M059J (cell line): ENCODE measurements at places on chromosomes 7 and 10.

GRCh38 chr7:69898189-69898588 lies 299.9 kb downstream of the AUTS2 start:
- DNase-seq: no peak

GRCh38 chr7:43803865-43804264 lies 45.4 kb downstream of the BLVRA start:
- no peak for DNase-seq

GRCh38 chr7:21902240-21902639 lies 43.5 kb downstream of the CDCA7L start:
- peak; percentile 21 for DNase-seq

DNA sequence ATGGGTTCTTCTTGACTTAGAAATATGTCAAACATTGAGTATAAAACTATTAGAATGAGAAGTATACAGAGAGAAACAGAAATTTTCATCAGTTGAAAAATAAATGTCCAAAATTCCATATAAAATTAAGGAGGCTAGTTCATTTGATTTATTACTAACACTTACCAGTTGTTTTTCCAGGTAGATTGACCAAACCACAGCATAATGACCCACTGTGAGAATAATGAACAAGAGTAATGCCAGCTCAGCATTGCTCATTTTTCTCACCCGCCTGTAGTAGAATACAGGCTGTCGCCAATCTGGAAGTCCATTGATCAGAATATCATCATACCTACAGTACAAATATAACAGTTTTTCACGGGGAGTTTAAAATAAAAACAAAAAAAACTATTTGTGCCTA lies 82.9 kb downstream of the DNAJC1 start:
- DNase-seq: no peak

- peak; percentile 8 for DNase-seq
Measured at GRCh38 chr7:24786306-24786705, 29.0 kb upstream of the GSDME start.

DNA sequence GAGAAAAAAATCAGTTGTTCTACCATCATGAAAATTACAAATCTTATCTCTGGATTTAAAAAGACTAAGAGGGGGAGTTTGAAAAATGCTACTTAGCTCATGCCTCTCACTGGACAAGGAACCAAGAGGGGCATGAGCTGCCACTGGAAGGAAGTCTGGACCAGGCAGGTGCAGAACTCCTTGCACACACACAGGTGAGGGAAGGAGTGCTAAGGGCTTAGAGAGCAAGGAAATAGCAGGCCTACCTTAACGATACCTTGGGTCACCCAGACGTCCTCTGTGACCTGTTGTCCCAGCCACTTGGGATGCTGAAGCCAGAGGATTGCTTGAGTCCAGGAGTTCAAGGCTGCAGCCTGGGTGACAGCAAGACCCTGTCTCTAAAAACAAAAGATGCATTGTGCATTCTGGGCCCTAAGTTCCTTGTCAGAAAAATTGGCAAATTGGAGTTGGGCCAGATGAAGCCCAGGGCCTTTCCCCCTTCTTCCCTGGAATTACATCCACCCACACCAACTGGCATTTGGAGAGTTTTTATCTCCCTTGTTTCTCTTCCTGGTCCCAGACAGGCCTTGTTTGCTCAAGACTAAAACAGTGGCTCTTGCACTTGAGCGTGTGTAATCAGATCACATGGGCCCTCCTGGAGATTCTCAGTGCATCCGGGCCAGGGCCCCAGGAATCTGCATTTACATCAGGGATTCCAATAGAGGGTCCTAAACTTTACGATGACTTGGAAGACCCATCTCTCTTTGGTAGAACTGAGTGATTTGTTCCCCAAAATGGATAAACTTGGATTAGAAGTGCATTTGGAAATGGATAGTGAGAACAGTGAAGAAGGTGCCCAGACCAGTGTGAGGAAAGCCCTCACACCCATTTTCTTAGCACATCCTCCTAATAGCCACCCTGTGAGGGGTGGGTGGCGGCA lies 3.0 kb downstream of the DDIT4 start:
- peak; percentile 46 for DNase-seq

GRCh38 chr7:121366852-121367431 lies 29.2 kb downstream of the FAM3C start:
- DNase-seq: peak; percentile 37

GRCh38 chr7:137890449-137890921 lies 43.7 kb upstream of the DGKI start:
- no peak for DNase-seq

GRCh38 chr7:54995610-54996363 lies 23.0 kb upstream of the EGFR start:
- peak; percentile 93 for DNase-seq

DNA sequence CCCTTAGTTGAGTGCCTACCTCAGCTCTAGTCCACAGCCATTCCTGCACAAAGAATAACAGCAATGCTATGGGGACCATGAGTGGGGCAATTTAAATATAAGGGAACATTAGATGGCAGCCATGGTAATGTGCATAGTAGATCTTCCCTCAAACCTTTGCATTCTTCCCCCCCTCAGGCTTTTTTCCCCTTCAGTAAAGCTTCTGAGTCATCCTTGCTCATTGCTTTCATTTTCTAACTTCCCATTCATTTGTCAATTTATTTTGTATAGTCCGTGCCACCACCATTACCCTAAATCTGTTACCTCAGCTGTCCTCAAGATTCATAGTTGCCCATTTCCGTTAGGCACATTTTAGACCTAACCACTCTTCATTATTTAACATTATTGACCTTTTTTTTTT lies 10.7 kb downstream of the HECTD2 start:
- DNase-seq: peak; percentile 80

DNA sequence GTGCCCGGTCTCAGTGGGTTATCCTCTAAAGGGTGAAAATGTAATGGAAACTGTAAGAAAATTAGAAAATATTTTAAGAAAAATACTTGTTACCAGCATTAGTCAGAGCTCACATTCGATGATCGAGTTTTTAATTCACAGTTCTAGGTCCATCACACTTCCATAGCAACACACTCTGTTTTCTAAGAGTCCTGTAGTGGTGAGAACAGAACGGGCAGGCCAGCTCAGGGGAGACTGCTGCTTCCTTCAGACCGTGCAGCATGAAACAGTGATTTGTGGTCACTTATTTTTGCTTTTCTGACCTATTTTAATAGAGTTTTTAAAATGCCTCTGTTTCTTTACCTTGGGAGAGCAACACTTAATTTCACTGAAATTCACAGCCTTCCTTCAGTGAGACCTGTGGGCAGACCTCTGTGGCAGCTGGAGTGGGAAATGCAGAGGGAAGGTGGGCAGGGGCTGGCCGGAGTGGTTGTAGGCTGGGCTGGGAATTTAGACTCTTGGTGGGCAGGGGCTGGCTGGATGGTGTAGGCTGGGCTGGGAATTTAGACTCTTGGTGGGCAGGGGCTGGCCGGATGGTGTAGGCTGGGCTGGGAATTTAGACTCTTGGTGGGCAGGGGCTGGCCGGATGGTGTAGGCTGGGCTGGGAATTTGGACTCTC lies 1.5 kb downstream of the SUN1 start:
- DNase-seq: peak; percentile 33

DNA sequence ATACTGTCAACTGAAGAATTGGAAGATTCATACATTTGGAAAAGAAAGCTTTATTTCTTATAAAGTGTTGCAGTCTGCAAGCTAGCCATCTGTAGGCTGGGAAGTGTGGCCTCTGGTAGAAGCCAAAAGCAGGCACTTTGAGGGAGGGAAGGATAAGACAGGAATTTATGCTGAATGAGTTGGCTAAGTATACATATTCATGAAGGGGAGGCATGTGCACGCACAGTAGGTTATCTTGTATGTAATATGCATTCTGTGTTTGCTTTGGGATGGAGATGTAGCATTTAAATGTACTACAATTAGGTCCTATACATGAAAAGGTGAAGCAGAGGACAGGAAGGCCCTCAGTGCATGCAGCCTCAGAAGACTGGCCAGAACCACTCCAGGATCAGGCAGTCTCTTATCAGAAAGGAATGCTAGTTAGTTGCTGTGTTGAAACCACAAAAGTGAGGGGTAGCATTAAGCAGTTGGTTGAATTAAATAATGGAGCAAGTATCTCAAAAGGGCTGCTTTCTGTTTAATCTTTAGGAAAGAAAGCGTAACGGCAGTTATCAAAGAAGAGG lies 40.9 kb downstream of the MYO3A start:
- DNase-seq: no peak

DNA sequence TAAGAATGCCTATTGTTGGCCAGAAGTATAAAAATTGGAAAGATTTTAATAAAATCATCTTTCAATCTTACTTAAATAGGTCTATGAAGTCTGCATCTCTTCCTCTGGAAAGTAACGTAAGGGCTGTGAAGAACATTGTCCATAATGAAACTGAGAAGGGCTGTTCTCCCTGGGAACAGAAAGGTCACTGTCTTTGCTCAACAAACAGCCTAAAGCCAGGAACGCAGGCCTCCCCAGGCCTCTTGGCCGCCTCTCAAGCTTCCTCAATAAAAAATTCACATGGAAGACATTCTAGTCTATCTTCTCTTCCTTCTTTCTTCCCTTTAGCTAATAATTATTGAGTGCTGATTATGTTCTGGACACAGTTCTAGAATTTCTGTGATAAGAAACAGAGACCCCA lies 9.1 kb upstream of the IDI2 start:
- no peak for DNase-seq

DNA sequence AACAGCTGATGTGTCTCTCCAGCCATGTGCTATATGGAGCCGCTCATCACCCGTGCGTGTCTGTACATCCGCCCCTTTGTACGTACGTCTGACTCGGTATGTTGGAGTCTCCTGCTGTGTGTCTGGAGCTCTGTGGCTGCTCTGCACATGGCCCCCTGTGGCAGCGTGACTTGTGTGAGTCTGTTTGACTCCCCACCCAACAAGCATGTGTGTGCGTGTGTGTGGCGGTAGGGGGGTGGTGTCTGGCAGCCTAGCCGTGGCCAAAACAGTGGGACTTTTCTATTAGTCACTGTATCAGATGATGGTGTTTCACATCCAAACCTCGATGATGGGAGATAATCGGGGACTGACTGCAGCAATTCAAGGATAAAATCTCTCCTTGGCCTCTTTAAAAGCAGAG lies 94.1 kb downstream of the COL13A1 start:
- DNase-seq: no peak

- no peak for DNase-seq
Measured at GRCh38 chr7:83821866-83822265, 172.9 kb upstream of the SEMA3E start.

DNA sequence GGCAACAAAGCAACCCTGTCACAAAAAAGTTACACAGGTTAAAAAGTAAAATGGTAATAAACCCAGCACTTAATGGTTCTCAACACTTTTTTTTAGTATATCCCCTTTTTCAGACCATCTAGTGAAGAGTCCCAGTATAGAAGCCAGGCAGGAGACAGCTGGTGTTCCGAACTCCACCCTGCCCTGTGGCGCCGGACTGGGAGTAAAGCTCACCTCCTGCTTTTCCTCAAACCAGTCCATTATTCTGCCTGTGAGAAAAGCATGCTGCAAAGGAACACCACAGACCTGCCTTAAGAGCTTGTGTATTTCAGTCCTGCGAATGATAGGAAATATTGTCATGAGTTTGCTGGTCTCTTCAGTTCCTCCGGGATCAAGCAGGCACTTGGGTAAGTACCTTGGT lies 81.0 kb downstream of the EZH2 start:
- no peak for DNase-seq

GRCh38 chr7:32506266-32507054 lies 11.2 kb downstream of the AVL9 start:
- peak; percentile 96 for DNase-seq

GRCh38 chr7:112759905-112760304 lies 30.3 kb downstream of the TMEM168 start:
- no peak for DNase-seq

DNA sequence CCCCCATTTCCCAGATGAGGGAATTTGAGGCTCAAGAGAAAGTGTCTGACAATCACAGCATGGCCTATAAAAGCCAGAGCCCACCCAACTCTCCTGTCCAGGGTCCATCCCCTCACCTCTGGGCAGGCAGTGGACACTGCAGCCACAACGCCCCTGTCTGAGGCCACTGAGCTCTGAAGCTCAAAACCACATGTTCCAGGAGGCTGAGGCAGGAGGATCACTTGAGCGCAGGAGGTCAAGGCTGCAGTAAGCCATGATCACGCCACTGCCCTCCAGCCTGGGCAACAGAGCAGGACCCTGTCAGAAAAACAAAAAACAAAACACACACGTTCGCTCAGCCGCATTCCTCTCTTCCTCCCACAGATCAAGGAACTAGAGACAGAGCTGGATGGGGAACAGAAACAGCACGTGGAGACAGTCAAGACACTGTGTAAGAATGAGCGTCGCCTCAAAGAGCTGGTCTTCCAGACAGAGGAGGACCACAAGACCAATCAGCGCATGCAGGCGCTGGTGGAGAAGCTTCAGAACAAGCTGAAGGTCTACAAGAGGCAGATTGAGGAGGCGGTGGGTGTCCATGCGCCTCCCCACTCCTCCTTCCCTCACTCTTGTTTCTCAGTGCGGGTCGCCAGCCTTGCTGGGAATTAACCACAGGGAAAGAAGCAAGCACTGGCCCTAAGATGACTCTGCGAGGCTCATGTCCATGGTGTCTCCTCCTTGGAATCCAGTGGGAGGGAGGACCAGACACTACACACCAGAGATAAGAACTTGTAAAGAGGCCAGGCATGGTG lies 20.0 kb upstream of the ARPC1A start:
- no peak for DNase-seq

DNA sequence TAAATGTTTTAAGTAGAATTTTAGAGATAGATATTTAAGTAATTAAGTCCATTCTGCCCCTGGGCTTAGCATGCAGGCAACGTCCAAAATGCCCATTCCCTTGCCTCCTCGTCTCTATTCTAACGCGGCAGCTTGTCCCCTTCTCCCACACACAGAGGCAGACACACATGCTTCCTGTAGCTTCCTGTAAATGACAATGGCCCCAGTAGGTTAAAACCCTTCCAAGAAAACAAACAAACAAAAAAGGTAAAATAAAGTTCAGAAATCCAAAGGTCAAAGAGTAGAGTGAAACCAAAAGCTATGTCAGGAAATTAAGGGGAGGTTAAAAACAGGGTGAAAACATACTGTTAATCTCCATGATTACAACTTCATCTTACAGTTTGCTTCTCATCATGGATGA lies 857.6 kb downstream of the GATA3 start:
- DNase-seq: no peak

- peak; percentile 52 for DNase-seq
Measured at GRCh38 chr7:101058355-101058754, 26.9 kb upstream of the TRIM56 start.

DNA sequence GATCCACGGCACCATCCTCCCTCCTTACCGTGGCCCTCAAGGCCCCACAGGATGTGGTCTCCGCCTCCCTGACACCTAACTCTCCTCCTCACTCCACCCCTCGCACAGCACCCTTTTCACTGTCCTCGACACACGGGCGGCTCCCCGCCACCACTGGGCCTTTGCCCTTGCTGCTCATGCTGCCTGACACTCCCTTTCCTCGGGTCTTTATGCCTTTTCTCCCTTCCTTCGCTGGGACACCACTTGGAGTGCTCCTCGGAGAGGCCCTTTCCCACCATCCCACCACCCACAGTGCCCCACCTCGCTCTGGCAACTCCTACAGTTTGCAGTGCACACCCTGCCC lies 7.9 kb upstream of the INMT start:
- DNase-seq: no peak

DNA sequence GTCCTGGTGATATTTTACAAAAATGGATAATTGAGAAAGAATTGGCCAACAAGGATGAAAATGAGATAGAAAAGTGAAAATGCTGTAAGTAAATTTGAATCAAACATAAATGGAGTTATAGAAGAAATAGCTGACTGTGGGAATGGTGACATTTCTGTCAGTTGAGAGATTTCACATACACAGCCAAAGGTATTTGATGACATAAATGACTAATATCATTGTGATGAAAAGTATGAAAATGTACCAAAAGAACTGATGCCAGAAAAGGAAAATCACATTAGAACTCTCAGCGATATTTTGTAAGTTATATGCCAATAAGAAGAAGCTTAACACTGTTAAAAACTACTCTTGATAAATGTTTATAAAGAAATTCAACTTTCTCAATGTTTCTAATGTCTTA lies 54.9 kb downstream of the TFPI2 start:
- DNase-seq: no peak
